ENCODE measurements at places on chromosomes 3 and 15.

DNA sequence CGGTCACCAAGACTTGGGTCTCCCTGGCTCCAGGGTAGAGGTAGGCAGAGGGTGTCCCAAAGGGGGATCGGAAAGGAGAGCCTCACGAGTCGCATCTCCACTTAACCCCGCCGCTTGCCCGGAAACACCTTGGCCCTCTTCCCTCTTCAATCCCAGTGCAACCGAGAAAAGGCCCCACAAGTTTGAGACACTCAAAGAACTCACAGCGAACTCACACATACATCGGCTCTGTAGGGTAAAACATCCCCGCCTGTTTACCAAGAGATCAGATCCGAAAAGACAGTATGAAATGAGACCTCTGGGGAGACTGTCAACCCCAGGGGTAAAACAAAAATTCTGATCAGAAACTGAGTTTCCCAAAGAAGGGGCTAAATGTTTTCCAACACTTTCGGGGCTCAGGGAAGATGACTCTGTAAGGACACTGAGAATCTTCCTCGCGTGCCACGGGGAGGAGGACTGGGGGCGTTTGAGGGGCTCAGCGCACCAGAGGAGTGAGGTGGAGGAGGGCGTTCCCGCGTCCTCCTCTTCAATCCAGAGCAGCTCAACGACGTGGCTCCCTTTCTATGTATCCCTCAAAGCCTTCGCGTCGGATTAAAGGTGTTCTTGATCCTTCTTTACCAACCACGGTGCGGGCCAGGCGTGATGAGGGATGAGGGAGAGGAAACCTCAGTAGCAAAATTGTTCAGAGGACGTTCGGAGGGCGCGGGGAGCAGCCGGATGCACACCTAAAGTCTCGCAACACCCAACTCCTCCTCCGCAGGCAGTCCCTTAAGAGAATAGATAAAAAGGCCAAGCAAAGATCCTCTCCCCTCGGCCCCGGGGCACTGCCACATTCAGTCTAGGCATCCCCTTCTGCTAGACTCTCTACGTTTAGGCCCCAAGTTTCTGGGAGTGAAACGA, 3.7 kb downstream of the WNT5A start:
- DNase-seq, result no peak

GRCh38 chr15:87896936-87897335, 359.6 kb downstream of the NTRK3 start:
- no peak for DNase-seq

- no peak for DNase-seq
Observed at GRCh38 chr15:94008104-94009074, 223.0 kb upstream of the MCTP2 start.

- DNase-seq, result no peak
Observed at GRCh38 chr3:74897006-74897405, 282.5 kb upstream of the CNTN3 start.

DNA sequence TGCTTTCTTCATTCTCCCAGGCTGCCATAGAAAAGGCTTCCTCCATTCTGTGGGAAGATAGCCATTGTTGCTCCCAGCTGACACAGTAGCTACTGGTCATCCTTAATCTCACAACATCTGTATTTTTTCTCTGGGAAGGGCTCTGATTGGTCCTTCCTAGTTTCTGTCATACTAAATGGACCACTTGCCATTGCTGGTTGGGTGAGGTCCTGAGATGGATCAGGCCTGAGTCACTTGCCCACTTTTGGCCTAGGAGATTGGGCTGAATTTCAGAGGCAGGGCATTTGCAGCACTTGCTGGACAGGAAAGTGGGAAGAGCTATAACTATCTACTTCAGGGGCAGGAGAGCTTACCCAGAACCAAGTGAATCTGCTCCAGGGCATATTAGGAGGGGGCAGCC, 106.5 kb upstream of the PROK2 start:
- no peak for DNase-seq

- DNase-seq, result no peak
Observed at GRCh38 chr3:108346301-108347227, 50.2 kb downstream of the HHLA2 start.

DNA sequence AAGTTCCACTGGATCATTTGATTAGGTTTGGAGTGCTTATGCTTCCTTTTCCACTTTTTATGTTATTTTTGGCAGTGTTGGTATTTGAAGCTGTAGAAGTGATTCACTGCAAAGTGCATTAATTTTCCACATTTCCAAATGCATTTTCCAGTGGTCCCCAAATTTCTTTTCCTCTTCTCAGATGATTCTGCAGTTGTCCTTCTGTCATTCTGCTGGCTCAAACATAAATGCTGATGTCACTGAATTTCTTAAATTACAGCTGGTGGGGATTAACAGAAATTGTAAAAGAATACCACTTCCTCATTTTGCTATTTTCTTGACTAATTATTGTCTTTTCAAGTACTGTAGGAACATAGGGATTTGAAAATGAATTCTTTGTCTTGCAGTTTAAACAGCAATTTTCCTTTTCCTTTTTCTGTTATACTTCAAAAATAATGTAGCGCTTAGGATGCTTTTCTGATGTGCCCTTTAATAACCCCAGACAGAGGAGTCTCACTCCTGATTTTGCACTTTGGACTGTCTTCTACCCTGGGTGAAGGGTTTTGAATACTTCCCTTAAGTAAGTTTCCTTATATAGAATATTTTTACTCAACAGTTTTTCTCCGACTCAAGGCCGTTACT, 25.0 kb downstream of the MITF start:
- no peak for DNase-seq

DNA sequence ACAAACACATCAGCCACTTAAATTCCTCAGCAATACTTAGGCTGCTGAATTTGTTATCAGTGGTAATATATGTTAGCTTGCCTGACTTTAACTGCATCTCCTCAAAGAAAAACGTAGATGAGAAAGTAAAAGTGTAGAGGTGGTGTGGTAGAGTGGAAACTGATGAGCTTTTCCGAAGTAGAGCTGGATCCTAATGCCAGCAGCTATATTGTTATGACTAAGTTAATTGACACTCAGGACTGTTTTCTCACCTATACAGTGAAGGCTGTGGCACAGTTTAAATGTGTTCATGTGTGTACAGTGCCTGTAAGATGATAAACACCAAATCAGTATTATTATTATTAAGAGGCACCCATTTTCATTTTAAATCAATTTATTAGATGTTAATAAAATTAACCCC, 174.9 kb downstream of the TNIK start:
- no peak for DNase-seq

DNA sequence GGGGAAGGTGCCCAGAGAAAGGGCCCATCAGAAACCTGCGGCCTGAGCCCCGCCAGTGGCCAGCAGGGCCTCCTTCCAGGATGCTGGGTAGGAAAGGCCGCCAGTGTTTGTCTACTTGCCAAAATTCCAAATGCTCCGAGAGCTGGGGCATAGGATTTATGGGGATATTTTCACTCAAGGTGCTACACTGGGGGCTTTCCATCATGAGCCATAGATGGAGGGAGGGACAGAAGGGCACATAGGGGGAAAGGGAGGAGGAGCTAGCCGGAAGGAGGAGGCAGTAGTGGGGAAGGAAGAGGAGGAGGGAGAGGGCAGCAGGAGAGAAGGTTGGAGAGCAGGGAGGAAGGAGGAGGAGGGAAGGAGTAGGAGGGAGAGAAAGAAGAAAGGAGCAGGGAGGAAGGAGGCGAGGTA, 494.7 kb upstream of the PROK2 start:
- no peak for DNase-seq

- no peak for DNase-seq
Observed at GRCh38 chr3:17330660-17331059, 411.8 kb downstream of the TBC1D5 start.

- no peak for DNase-seq
Observed at GRCh38 chr15:74422652-74423430, 10.9 kb downstream of the SEMA7A start.

GRCh38 chr15:72375501-72375845, 341 bp downstream of the HEXA start:
- DNase-seq, result peak; percentile 59

DNA sequence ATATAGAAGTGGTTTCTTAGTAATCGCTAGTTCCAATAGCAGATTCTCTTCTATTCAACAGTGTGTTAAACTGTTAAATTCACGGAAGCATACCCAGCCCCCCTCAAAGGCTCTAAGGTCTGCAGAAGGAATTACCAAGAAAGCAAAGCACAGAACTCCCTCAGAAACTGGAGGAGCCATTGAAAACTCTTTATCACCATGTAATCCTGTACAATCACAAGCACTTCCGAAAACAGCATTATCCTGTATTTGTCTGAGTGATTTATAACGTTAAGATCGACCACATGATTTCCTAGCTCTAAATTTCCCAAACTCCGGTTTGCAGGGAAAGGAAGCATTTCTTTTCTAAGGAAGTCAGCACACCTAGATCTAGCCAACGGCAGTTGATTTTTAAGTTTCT, 20.0 kb downstream of the MYO1E start:
- DNase-seq, result no peak

- DNase-seq, result no peak
Observed at GRCh38 chr3:159732172-159733111, 256.2 kb upstream of the IL12A start.

- peak; percentile 69 for DNase-seq
Observed at GRCh38 chr3:187041362-187042307, 97.7 kb downstream of the RPL39L start.

DNA sequence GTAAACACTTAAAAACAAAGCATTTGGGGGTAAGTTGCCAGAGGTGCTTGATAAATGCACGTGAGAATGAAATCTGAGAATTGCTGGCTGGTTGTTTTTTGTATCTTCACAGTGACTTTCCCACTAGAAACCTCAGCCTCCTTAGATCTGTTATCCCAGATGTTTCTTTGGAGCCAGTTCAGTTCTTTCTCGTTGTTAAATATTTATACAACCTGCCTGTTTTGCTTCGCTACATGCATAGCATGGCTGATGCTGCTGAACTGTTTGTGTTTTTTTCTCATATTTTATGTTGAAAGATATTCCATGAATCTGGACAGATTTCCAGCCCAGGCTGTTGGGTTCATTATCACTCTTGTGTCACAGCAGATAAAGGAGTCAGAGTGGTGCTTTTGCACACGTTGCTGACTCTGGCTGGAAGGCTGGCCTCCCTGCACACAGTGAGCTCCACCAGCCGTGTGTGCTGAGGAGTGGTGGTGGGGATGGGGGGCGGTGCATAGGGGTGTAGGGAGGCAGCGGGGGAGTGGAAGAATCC, 80.2 kb downstream of the ARNT2 start:
- no peak for DNase-seq

DNA sequence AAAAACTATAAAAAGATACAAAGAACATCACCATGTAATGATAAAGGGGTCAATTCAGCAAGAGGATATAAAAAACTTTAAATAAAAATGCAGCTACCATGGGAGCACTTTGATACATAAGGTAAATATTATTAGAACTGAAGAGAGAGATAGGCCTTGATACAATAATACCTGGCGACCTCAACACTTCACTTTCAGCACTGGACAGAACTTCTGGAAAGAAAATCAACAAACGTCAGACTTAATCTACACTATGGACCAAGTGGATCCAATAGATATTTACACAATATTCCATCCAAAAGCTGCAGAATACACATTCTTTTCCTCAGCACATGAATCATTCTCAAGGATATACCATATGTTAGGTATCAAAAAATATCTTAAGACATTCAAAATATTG, 42.0 kb downstream of the WDR49 start:
- DNase-seq, result no peak

DNA sequence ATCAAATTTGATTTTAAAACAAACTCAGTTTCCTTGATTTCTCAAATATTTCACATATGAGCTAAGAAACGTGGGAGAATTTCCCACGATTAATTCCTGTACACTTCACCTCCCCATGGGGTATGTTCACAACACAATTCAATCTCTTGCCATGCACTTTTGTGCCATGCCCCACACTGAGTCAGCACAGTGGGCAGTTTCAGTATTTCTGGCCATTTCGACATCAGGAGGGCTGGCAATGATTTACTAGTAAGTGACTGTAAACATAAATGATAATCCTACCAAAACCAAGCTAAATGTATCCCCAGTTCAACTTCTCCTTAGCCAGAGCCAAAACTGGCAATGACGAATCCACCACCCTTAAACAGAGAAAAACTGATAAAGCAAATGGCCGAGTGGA, 293.6 kb downstream of the FGF12 start:
- DNase-seq, result no peak

DNA sequence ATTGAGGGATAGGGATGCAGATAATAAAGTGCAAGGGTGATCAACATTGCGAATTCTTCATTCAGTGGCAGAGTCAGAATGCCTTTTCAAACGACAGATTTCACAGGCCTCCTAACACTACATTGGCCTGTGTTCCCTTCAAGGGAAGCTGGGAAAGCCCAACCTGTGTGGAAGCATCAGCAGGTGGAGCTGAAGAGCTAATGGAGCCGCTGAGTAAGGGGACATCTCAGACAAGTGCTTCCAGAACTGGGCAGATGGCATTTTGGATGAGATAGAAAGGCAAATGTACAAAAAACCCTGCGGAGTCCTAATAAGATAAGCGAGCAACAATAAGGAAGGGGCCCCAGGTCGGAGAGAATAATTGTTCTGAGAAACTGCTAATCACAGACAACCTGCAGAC, 8.5 kb upstream of the SLC24A5 start:
- no peak for DNase-seq

DNA sequence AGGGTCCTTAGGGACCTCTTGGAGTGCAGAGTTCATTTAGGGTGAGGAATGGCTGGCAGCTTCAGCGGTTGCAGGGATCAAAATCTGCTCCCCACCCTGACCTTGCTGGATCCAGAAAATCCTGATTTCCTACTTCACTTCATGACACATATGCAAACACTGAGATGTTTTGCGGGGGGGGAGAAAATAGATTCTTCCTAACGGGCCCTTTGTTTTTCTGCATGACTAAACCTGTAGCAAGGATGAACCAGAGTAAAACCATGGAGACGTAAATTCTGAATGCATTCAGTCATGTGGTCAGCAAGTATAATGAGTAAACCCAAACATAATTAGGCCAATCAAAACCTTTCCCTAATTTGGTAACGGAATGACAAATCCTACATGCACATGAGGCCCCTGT, 20.0 kb upstream of the RBP1 start:
- no peak for DNase-seq

GRCh38 chr15:89543389-89543788, 31.9 kb upstream of the TICRR start:
- DNase-seq, result no peak

GRCh38 chr15:78312536-78312935, 13.1 kb upstream of the SKIC8 start:
- DNase-seq, result no peak

- DNase-seq, result no peak
Observed at GRCh38 chr3:100454677-100455076, 37.7 kb upstream of the TMEM45A start.

GRCh38 chr3:8733332-8734094, at the start of gene CAV3:
Gene CAV3 (plus strand): TSS chr3:8733802. CDS start chr3:8733877, 75 bp downstream.
- no peak for DNase-seq

- no peak for DNase-seq
Observed at GRCh38 chr3:197188963-197189362, 109.4 kb downstream of the DLG1 start.

GRCh38 chr15:74387621-74388362, 20.3 kb upstream of the CYP11A1 start:
- no peak for DNase-seq

- no peak for DNase-seq
Observed at GRCh38 chr3:14237457-14237856, 58.8 kb downstream of the LSM3 start.

GRCh38 chr15:89332446-89332845, 2.2 kb downstream of the POLG start:
- DNase-seq, result peak; percentile 34
